ENCODE measurements at places on chromosomes 4 and X.
A peak's percentile ranks its signal among the peaks of the same experiment; 100 is the strongest.

DNA sequence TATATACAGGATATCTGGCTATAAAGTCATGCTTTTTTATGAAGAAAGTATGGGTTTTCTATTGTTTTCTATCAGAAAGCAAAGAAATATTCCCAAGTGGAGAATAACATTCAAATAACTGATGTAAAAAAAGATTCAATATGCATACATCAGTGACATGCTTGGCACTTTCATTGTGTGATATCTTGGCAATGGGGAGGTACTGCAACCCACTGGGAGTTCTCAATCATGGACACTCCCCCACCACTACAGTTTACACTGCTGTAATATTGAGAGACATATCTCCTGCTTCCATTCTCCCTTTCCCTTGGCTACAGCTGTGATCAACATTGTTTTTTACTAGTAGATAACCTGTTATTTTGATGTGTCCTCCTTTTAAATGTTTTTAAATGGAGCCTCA, 257.8 kb downstream of the CAMK2D start:
- no peak for DNase-seq

GRCh38 chr4:168200685-168201084, 108.3 kb downstream of the ANXA10 start:
- no peak for DNase-seq

DNA sequence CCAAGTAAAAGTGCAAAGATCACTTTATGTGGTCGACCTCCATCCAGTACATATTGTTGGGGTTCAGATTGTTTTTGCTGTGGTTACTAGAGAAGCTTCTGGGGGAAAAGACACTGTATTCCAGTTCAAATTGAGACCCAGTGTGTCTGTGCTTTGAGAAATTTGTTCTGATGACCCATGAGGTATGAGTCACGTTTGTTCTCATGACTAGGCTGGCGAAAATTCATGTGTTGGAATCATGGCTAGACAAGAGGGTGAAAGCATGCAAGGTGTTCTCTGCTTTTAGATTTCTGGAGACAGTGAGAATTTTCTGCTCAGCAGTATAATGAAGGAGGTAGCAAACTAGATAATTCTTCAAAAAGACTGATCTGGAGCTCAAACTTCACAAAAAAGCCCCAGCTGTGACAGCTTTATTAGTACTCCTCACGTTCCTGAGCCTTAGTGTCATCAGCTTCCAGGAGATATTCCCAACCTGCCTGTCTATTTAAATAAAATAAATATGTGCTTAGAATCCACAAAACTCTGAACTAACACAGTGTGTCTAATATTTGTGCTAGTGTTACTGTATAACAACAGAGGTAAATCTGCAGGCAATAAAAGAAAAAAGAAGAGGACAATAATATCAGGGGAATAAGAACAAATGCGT, 24.4 kb upstream of the FAM47B start:
- no peak for DNase-seq

DNA sequence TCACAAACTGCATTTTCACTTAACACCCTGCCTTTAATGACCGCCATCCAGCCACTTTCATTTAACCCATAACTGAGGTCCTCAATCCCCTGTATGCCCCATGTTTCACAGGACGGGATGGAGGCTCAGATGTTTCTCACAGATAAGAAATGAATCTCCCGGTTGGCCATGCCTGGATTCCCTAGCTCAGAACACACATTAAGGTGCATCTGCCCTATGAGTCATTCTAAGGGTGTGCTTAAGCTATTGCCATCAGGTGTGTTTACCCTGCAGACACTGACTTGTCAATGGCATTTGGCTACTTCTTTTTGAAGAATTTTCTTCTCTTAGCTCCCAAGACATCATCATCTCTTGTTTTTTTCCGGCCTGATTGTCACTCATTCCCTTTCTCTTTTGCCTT, 222.6 kb upstream of the SMIM31 start:
- DNase-seq = no peak

- no peak for DNase-seq
Measured at GRCh38 chr4:183508697-183509335, 4.0 kb downstream of the ING2 start.

GRCh38 chrX:54386314-54386713, 28.5 kb upstream of the WNK3 start:
- no peak for DNase-seq

GRCh38 chr4:159075531-159075932, 27.3 kb upstream of the RAPGEF2 start:
- no peak for DNase-seq

- DNase-seq = no peak
Measured at GRCh38 chr4:143539670-143540023, 26.1 kb downstream of the SMARCA5 start.

DNA sequence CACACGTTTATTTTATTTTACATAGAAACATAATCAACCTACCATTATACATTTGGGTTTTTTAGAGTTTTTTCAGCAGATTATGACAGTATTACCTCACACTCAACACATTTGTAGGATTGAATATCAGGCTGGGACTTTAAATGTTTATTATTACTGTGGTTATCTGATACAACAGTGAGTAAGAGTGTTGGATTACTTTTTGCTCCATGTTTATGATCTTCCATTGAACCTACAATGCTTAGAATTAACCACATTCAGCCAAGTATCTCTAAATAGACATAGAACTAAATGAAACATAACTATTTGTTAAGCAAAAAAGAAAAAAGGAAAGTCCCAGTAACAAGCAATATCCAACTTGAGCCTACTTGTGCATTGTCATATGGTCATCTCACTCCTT, 607.4 kb upstream of the PITX2 start:
- no peak for DNase-seq

GRCh38 chr4:83269256-83269655, 15.3 kb downstream of the COQ2 start:
- DNase-seq = no peak

- DNase-seq = no peak
Measured at GRCh38 chr4:21769404-21770147, 179.0 kb downstream of the KCNIP4 start.

- no peak for DNase-seq
Measured at GRCh38 chrX:54798137-54798536, at the start of gene ITIH6. ITIH6 (minus strand) TSS chrX:54798255; CDS start chrX:54798210, 45 bp downstream.

GRCh38 chr4:137531986-137532868, at the start of gene PCDH18:
PCDH18 (minus strand) TSS chr4:137532494; CDS start chr4:137532088, 406 bp downstream.
- DNase-seq = peak; percentile 20

DNA sequence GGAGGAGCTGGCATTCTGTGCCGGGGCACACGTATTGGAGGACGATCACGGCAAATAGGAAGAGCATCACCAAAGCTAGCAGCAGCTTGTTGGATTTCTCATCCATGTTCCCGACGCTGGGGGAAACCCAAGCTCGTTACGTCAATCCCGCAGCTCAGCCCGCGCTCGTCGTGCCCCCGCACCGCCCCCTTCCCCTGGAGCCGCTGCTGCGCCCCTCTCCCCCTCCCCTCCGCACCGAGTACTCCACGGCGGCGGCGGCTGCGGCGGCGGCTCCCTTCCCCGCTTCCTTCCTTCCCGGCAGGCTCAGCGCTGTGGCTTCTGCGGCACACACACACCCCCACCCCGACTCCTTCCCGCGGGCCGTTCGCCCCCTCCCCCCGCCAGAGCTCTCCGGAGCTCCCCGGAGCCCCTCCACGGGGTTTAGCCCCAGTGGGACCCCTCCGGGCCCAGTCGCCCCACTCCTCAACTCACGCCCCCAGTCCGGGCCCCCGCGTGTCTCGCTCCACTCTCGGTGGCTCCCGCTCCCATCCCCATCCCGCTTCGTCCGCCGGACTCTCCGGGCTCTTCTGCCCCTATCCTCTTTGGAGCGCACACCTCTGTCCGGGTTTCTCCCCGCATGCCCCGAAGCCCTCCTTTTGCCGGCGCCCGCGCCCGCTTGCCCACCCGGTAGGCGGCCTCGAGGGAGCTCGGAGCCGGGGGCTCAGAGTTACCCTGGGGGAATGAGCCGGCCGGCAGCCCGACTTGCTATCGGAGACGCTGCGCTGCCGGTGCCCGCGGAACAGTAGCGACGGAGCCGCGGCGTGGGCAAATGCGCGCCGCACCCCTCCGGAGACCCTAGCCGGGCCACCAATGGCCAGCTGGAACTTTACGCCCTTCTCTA, 978 bp downstream of the HS6ST2 start:
- peak; percentile 3 for DNase-seq

DNA sequence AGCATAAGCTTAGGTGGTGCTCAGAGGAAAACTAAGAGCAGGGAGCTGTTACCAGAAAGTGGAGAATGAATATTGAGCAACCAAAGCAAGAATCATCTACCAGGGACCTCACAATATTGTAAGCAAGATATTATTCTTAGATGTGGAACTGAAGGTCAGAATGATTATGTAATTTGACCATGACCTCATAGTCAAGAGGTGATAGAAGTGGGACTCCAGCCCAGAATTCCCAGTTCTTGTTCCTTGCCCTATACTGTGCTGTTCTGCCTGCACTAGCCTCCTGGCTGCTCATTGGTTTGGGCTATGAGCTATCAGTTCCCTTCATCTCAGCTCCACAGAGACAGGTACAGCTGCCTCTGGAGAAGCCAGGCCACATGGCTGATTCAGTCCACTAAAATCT, 229.4 kb downstream of the LDB2 start:
- no peak for DNase-seq

DNA sequence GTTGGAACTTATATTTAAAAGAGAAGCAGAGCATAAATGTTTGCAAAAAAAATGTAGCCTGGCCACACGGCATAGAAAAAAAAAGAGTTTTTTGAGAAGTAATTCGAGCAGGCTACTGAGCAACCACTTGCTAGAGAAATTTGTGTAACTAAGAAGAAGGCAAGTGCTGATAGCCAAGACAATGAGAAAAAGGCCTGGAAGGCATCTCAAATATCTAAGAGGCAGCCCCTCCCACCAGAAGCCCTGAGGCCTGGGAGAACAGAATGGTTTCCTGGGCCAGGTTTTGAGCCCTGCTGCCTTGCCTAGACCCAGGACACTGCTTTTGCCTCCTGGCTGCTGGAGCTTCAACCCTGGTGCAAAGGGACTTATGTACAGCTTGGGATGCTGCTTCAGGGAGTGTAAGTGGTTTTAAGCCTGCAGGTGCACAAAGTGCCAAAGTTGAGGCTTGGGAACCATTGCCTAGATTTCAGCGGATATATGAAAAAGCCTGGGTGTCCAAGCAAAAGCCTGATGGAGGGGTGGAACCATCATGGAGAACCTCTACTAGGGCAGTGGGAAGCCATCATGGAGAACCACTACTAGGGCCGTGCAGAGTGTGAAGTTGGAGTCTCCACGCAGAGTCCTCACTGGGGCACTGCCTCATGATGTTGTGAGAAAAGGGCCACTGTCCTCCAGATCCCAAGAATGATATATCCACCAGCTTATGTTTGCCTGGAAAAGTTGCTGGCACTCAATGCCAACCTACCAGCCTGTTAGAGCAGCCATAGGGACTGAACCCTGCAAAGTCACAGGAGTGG, 9.7 kb downstream of the TECRL start:
- no peak for DNase-seq

All from caudate nucleus (tissue), 63 donors.